GM23338 (cell line): ENCODE measurements at places on chromosomes 7 and 10. TPM values are rescaled to one million over a fixed set of nuclear protein-coding genes. Genes with fewer than 3 reads are reported as not detected.

The VAX1 gene
- polyA plus RNA-seq = not detected in 2 replicates

The GPER1 gene
- 0.42 and 0.89 TPM in 2 replicates for polyA plus RNA-seq

The PNLIPRP1 gene
- 0.21 TPM in 1 of 2 replicates, not detected in the other for polyA plus RNA-seq

The RSPH10B2 gene
- polyA plus RNA-seq = 0.29 and 0.64 TPM in 2 replicates

The MLXIPL gene
- polyA plus RNA-seq = 13.1 and 13.7 TPM in 2 replicates

The MBL2 gene
- polyA plus RNA-seq = not detected in 2 replicates

The C10orf53 gene
- not detected in 2 replicates for polyA plus RNA-seq

The AHR gene
- 3.4 and 3.5 TPM in 2 replicates for polyA plus RNA-seq

The ANKRD61 gene
- 0.63 and 1.2 TPM in 2 replicates for polyA plus RNA-seq

The STEAP2 gene
- 10.4 and 13.1 TPM in 2 replicates for polyA plus RNA-seq

The MYO3A gene
- polyA plus RNA-seq = 1.3 and 3.0 TPM in 2 replicates

The EVX1 gene
- not detected in 2 replicates for polyA plus RNA-seq

The CLDN3 gene
- 20.1 and 21.4 TPM in 2 replicates for polyA plus RNA-seq

The HOXA9 gene
- not detected in 2 replicates for polyA plus RNA-seq

The GFRA1 gene
- 1.2 and 1.4 TPM in 2 replicates for polyA plus RNA-seq

The CH25H gene
- polyA plus RNA-seq = 1.7 and 1.8 TPM in 2 replicates
